Cardiac fibroblast (primary cell): ENCODE measurements at places on chromosomes 4 and X.

- peak; percentile 22 for DNase-seq
Observed at GRCh38 chr4:24497221-24497620, 87.1 kb downstream of the DHX15 start.

GRCh38 chr4:102036016-102036415, 245.5 kb downstream of the BANK1 start:
- no peak for DNase-seq

DNA sequence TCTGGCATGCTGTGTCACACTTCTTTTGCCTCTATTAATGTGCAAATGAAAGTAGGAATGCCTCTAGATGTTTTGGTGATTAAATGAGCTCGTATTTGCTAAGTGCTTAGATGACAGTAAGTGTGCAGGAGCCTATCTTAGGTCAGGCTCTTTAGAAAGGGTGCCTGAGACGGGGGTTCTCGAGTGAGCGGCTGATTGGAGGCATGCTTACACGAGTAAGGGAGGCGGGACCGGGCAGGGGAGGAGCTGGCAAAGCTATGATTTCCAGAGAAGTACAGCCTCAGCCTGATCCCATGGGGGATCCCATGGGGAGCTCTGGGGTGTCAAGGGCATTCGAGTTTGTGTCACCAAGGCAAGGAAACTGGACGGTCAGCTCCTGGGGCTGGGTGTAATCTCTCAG, 44.8 kb downstream of the CLDN34 start:
- DNase-seq, result no peak

GRCh38 chr4:112236040-112236439, 4.5 kb downstream of the AP1AR start:
- DNase-seq, result no peak

GRCh38 chr4:182809417-182810102, 107.6 kb downstream of the DCTD start:
- DNase-seq, result no peak

DNA sequence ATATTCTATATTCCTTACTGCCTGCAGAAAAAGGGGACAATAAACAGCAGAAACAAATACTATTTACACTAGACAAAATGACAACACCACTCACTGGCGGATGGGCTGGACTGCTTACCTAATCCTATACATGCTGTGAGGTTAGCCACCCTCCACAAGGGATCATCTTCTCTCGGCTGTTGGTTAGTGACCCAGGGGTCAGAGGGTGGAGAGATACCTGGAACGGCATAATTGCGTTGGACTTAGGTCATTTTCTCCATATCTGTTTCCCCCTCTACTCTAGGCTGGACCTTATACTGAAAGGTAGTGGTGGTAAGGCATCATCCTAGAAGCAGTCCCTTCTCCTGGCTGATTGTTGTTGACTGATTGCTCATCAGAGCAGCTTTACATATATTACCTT, 286.8 kb upstream of the UGT8 start:
- no peak for DNase-seq

DNA sequence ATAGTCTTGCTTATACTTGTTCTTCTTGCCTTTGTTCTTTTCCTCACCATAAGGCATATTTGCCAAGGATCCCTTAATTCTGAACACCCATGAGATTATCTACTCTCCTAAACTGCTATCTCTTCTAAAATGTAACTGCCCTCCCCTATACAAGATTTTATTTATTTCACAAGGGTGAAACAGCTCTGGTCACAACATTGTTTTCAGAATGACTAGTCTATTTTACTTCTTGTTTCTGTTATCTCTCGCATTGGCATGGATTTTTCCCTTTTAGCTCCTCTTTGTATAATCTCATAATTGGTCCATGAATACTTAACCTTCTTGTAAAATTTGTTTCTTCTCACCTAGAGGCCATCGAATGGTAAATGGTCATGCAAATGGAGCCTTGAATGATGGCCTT, 17.2 kb upstream of the COL25A1 start:
- DNase-seq, result no peak

- DNase-seq, result no peak
Observed at GRCh38 chr4:7632341-7632740, 197.6 kb upstream of the PSAPL1 start.

DNA sequence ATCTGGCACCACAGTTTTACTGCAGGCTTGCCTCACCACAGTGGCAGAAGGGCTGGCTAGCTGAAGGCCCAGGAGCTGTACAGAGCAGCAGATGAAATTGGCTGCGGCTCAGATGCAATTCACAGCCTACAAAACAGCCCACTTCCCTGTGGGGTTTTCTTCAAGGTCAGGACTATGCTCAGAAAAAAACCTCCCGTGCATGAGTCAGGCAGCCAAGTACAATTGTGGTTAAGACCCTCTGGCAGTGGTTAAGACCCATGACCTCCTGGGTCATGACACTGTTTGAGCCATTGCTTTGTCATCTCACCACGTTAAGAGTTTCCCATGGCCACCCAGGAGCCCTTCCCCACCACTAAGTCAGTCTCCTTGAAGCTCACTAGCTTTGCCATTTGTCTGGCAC, 276.3 kb downstream of the HNRNPD start:
- no peak for DNase-seq

- DNase-seq, result no peak
Observed at GRCh38 chr4:709348-709747, 3.7 kb downstream of the PCGF3 start.

- no peak for DNase-seq
Observed at GRCh38 chrX:7158468-7158990, 10.6 kb upstream of the PUDP start.

DNA sequence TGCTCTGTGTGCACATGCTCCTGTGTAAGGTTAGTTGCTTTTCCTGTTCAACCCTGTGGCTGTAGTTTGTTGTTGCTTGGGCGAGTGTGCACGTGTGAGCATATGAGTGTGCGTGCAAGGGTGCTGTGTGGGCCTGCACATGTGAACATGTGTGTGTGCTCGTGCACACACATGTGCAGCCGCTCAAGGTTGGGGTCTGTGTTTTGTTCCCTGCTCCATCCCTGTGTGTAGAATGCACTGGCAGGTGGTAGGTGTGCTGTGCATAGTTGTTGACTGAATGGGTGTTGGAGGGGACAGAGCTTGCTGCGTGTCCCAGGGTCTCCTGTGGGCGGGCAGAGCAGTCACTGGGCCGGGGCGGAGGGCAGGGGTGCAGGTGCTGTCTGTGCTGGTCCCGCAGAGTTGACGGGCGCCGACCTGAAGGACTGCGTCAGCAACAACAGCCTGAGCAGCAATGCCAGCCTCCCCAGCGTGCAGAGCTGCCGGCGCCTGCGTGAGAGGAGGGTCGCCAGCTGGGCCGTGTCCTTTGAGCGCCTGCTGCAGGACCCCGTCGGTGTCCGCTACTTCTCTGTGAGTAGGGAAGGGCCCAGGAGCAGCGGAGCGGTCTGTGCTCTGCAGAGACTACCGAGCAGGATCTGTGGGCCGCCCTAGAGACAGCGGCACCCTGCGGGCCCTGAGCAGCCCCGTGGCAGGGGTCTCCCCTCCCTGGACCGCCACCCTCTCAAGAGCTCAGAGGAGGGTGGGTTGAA, 27.9 kb upstream of the HGFAC start:
- no peak for DNase-seq

DNA sequence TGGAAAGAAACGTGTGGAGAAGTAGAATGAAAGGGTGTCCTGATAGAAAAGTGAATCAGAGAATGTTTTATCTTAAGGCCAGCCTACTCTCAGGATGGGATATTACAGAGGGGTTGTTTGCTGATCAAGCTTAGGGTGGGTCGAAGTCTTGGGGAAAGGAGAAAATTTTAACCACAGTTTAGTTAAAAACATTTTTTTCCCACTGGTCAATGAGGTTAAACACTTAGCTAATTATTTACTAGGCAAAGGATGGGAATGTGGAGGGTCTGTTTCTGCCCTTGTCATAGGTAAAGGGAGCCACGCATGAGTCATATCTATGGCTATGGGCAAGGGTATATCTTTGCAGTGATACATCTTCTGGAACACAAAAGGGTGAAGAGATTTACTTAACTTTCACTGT, 16.1 kb upstream of the SULT1E1 start:
- DNase-seq, result no peak

DNA sequence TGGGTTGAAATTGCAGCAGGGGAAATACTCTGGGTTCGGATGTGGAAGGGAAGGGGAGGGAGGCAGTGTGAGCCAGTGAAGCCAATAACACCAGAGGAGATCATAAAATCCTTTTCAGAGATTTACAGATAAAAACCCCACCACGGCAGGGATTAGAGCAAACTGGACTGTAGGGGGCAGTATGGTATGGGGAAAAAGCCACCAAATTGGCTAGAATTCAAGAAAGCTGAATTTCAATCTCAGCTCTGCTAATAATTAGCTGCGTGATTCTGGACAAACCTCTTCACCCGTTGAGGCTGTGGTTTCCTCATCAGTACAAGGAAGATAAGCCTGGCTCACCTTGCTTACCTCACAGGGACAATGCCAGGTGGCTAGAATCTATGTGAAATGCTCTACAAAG, 108.1 kb downstream of the ATG4A start:
- DNase-seq, result peak; percentile 54

DNA sequence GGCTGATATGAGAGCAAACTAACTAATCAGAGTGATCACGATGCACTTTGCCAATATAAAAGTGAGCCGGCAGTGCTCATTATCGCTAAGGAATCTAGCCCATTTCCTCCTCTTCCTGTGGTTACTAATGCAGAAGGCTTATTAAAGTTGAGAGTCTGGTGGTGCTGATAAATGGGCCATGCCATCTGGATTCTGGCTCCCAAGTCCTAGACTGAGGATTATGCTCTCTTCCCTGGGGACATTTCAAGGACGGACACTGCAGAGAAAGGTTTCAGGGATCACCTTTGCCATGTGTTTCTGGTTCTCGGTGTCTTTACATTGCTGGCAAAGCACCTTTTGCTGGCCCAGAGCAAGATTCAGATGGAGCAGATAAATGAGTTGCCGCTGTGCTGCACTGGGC, 85.3 kb downstream of the RTL5 start:
- DNase-seq, result no peak

GRCh38 chrX:78139160-78140123, at the start of gene TAF9B:
TAF9B (minus strand) TSS chrX:78139650; CDS start chrX:78139611, 39 bp downstream.
- DNase-seq, result peak; percentile 80

GRCh38 chr4:168972596-168972995, 37.5 kb downstream of the CBR4 start:
- no peak for DNase-seq

DNA sequence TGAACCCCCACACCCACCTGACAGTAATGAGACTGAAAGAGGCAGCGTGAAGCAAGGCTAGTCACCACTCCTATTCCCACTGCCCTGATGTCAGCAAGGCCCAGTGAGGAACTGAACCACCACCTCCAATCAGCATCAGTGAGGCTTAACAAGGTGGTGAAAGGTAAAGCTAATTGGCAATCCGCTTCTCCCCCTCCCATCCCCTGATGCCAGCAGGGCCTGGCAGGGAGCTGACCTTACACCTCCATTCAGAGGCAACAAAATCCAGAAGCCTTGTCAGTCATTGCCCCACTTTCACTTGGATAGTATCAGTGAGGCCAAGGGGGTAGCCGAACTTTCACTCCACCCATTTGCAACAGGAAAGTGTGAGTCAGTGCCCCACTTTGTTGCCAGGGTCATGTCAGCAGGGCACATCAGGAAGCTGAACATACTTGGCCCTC, 60.8 kb downstream of the AWAT2 start:
- peak; percentile 79 for DNase-seq

DNA sequence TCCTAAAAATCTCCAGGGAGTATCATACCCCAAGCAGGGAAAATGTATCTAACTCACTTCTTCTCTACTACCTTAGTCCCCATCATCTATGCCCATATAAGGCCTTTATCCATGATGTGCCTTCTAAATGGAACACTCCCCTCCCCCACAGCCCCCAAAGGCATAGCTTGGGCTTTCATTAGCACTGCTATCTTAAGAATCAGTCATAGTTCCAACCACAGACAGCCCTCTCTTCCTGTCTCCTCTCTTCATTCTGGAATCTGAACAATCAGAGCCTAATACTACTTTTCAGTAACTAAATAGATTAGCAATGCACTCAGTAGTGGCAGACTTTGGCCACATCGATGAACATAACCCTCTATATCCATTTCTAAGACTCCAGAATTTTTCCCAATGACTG, 313.2 kb upstream of the DKK2 start:
- no peak for DNase-seq

DNA sequence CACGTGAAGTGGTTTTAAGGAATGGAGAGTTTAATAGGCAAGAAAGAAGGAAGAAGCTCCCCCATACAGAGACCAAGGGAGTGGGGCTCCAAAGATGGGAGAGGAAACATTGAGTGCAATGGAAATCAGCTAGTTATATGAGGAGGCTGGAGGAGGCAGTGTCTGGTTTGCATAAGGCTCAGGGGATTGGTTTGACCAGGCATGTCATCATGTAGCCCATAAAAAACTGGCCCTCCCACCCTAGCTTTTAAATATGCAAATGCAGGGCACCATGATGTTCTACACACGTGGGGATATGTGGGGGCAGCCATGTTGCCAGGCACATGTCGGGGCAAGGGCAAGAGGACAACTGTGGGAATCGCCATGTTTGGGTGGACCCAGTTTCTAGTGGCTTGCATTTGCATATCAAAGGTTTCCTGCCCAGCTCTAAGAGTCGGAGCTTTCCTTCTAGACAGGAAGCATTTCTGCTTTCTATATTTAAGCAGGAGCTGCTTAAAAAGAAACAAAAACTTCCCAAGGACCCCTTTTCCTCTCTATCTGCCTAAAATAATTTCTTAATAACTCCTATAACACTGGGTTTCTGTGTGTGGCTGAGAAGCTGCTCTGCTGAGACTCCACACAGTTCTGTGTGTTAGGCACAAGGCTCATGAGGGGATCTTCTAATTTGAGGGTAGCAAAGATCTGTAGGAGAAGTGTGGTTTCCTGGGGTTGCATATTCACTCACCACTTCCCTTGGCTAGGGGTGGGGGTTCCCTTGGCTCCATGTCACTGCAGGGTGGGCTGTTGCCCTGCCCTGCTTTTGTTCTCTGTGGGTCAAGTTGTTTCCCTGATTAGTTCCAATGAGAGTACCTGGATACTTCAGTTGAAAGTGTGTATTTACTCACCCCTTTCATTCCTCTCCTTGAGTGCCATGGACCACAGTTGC, 113.5 kb downstream of the VSIG4 start:
- no peak for DNase-seq

GRCh38 chr4:4673070-4673469, 131.2 kb upstream of the STX18 start:
- peak; percentile 50 for DNase-seq

DNA sequence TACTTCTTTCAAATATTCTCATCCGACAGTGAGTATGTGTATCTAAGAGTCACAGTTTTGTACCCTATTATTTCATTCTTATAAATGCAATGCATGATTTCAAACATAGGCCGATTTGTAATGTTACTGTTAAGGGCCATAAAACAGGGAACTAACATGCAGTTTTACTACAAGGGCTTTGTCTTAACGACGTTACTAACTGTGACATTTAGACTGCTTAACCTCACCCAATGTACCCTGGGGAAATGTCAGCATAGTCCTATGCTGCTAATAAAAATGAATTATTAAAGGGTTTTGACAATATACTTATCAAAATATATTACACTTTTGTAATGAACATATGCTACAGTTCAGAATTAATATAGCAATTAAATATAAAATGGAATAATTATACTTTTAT, 74.8 kb upstream of the CPXCR1 start:
- DNase-seq, result no peak

GRCh38 chr4:65508168-65508567, 162.1 kb downstream of the EPHA5 start:
- DNase-seq, result peak; percentile 88

GRCh38 chr4:189763583-189763982, 177.1 kb upstream of the FRG1 start:
- DNase-seq, result no peak

- DNase-seq, result no peak
Observed at GRCh38 chr4:150178161-150178560, 99.9 kb downstream of the DCLK2 start.
